ENCODE measurements at places on chromosomes 1 and 21.

DNA sequence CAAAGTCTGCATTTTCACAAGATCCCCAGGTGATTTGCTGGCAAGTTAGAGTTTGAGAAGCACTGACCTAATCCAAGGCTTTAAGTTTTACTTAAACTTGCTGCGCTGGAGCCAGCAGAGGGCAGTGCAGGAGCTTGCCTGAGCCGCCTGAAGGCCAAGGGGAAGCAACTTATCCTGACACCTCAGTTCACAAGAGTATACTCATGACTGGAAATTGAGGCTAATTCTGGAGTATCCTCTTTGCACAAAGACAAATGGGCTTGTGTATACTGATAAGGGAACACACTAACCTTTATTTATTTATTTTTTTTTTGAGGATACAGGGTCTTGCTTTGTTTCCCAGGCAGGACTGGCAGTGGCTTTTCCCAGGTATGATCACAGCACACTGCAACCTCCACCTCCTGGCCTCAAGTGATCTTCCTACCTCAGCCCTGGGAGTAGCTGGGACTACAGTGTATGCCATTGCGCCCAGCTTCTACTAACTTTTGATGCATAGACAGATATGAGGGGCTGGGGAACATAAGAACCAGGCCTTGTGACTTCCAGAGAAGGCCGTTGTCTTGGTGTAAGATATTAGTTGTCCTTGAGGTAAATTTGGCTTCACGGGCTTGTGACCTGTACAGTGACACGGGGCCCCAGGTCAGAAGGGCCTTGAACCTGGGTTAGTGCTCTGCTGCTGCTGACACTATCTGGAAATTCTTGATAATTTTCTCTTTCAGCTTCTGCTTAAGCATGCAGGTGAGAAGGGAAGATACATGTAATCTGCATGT, 29.0 kb upstream of the SLAMF1 start:
- peak; percentile 27 for DNase-seq

DNA sequence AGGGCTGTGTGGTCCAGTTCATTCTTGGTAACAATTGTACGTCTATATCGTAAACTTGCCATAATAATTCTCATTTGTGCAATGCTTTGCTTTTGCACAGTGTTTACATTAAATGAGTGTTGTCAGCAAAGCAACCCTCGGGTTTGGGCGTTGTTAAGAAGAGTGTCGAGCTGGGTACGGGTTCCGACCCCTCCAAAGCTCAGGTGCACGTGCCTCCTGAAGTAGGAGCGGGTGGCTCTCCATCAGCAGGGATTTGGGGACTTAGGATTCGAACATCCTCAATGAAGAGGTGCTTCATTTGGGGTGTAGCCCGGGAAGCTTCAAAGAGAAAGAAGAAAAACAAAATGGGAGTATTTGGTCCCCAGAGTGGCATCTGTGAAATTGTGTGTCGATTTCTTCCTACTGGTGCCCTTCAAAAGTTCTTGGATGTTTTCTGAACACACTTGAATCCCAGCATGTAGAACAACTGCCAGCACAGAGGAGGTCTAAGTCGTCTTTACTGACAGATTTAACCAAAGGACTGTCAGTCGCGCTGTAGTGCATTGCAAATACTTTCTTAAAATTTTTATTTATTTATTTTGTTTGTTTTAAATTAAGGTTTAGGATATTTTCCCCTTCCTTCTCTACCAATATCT, 1.1 kb downstream of the TRIM58 start:
- DNase-seq, result no peak

DNA sequence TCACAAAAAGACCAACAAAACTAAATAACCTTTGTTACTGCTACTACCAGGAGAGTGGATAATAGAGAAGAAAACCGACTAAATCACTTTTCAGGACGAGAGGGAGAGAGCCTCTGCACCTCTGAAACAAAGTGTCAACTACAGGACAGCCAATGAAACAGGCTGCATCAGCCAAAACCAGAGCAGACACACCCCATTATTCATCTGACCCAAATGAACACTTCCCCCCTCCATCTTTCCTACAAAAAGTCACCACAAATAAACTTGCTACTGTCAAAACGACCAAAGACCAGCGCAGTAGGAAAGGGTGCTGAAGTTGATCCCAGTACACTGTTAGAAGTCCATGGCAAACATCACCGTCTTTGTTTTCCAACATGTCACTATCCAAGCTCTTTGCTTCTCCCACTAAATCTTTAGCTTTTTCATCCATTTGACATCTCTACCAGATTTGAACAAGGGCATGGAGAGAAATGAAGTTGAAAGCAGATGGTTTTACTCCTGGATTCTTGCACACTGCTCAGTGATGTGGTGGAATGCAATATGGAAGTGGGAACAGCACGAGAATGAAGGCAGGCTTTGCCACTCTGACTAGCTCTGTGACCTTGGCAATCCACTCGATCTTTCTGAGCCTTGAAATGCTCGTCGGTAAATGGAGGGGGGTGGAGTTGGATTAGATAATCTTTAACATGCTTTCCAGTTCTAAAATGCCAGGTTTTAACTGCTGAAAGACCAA, 20.5 kb downstream of the DSTYK start:
- DNase-seq, result peak; percentile 48

DNA sequence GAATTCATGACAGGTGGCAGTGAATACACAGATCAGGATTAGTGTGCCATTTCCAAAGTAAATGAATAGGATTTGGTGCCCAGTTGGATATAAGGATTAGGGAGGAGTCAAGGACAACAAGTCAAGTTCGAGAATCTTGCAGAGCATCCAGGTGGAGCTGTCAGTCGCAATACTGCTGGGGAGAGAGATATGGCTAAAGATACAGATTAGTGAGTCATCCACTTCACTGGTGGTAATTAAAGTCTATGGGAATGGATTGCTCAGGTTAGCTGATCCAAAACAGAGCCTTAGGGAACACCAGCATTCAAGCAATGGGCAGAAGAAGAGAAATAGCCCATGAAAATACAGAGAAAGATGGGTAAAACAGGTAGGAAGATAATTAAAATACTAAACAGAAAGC, 26.8 kb downstream of the BCAS2 start:
- no peak for DNase-seq

DNA sequence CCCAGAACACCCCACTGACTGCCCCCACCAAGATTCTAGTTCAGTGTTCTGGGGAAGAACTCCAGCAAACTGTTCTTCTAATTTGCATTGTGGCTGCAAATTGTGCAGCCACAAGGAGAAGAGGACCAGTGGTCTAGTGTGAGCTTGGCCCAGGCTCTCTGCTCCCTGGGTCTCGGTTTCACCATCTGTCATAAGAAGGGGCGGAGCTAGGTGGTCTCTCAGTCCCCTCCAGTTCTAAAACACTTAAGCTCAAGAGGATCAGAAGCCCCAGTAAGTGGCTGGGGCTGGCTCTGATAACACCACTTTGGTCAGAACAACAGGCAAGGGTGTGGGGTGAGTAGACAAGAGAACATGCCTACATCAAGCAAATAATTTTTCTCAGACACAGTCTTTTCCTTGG, 99.9 kb downstream of the BEND5 start:
- DNase-seq, result no peak

DNA sequence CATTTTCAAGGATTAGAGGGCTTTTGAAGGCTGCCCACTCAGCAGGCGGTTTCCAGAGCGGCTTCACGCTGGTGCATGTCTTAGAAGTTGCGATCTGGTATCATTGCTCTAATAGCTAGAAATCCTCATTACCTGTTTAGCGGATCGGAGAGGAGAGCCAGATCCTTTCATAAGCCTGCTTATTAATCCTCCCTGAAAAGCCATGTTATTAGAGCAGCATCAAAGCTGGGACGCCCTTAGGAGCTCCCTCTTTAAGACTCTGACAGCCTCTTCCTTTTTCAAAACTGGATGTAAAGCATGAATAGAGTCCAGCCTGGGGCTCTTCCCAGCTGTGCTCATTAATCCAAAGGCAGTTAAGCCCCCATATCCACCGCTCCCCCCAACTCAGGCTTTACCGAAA, 13.9 kb upstream of the CTSE start:
- DNase-seq, result no peak

DNA sequence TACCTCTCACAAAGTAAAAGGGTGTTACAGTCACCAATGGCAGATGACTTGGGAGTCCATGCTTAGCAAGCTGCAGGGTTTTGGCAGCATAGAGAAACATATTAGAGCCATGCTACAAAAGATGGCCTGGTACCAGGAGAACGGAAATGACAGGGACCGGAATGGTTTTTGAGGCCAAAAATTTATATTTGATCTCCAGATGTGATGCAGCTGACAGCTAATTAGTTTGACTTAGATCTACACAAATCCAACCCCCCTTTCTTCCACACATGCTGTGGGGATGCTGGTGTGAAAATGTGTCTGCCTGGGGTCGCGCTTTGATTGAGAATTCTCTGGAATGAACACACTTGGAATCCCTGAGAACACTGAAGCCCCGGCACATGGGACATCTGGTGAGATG, 26.5 kb downstream of the SYF2 start:
- no peak for DNase-seq

GRCh38 chr1:154730259-154730658, 122.3 kb upstream of the ADAR start:
- no peak for DNase-seq

GRCh38 chr1:107954719-107955415, 10.1 kb downstream of the VAV3 start:
- DNase-seq, result no peak

- no peak for DNase-seq
These were observed 62.3 kb upstream of the COL11A1 start for GRCh38 chr1:103170609-103171008.

GRCh38 chr1:169072945-169073725, 33.4 kb upstream of the ATP1B1 start:
- DNase-seq, result no peak

DNA sequence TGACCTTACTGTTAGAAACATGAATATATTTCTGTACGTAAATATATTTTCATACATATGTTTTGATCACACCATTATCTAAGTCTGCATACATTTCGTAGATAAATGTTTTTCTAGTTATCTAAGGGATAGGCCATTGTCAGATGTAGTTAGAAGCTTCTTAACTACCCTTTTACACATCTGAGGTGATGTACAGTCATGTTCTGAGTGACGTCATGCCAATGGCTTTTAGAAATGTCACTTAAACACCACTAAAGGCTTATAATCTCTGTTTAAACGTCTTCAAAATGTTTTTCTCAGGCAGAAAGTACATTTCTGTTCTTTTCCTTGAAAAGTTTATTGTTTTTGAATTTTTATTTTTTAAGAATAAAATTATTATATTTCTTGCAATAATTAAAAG, 781.9 kb downstream of the MRPL39 start:
- no peak for DNase-seq

DNA sequence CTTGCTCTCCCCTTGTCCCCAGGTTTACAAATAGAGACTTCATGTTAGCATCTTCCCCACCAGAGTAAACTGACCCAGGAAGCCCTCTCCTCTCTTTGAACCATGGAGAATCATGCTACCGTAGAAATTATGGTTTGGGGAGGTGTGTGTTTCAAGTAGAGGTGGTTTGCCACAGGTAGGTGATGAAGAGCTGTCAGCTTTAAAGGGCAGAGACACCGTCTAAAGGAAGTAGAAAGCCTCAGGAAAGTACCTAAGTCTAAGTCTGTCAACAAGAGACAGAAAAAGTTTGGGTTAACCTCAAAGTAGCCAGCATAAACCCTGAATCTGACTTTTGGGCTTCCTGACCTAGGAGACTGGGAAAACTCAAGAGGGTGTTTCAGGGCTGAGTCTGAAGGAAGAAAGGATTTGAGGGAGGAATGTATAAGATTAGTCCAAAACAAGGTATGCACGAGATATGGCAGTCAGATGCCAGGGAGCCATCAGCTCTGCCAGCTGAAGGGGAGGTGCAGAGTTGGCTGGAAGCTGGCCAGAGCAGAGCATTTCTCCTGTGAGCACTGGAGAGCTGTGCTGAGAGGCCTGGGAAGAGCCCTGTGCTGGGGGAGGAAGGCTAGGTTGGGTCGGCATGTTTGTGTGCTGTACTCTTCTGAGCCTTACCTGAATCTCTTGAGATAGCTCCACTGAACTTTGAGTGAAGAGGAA, 14.3 kb downstream of the ADAMTSL4 start:
- DNase-seq, result peak; percentile 67

GRCh38 chr1:220775240-220775853, 11.4 kb upstream of the MTARC1 start:
- DNase-seq, result peak; percentile 33

- DNase-seq, result peak; percentile 95
These were observed 14.2 kb downstream of the RIMS3 start for GRCh38 chr1:40651138-40651857.

GRCh38 chr1:47418681-47419325, 2.7 kb downstream of the FOXE3 start:
- DNase-seq, result no peak

GRCh38 chr1:239044829-239045228, 341.5 kb upstream of the CHRM3 start:
- DNase-seq, result no peak

DNA sequence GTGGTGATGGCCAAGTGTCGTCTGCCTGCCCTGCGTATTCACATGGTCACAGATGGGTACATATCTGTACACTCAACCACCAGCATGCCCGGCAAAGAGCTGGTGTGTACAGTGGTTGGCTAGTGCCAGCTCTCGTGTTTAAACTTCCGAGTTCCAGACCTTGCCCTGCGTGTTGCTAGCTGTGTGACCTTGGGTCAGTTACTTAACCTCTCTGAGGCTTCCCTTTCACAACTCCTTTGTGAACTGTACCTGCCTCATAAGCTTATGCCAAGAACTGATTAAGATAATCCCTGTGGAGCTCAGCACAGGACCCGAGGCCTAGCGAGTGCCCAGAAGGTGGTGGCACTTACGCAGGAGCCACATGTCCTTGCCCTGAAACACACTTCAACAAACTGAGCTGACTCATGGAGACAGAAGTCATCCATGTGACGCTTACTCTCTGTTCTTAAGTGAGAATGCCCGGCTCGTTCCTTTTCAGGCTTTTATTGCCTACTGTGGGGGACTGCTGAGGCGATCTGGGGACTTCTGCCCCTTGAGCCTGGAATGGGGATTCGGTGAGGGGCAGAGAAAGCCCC, 55.4 kb downstream of the ALPL start:
- DNase-seq, result no peak

DNA sequence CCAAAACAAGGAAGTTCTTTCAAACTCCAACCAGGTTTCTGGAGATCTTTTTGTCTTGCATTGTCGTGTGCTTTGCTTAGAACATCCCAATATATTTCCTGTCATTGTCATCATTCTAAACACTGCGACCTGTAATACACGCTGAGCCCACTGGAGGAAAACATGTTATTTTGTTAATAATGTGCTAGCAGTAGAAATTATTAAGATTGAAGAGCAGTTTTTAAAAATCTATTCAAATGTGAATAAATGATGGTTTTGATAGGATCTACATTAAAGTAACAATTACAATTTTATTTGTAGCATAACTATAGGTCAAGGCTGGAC, 268.5 kb downstream of the PTPRC start:
- DNase-seq, result no peak
